SK-N-SH treated with all-trans-retinoic acid at 6 μM for 48 hours (cell line): ENCODE measurements at places on chromosomes 5 and 9.

DNA sequence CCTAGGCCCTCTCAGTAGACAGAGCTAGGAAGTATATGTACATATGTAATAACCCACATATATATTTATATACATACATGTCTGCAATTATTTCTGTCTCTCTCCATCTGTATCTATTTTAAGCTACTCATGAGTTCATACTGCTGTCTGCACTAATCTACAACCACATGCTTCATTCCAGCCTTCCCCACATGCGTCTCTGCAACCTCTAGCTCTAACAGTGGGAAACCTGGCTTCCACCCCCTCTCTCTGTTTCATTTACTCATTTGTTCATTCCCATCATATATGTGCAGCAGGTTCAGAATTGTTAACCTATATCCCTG is 23.3 kb downstream of the DCANP1 start:
- ATAC-seq = no peak

DNA sequence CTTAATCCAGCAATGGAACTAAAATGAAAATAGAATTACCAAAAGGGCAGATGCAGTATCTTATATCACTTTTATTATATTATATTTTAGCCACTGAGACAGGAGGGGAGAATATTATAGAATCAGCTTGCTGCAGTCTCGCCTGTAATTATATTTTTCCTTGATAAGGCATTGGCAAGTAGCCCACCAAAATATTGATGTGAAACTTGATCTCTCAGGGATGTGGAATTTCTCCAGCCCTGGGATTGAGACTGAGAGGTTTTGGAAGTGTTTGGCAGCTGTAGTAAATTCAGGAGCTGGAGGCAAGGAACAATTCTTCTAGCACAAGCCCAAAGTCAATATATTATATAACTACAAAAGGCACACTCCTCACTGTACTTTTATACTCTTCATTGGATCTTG is 142.1 kb upstream of the ADAMTSL1 start:
- ATAC-seq = peak; percentile 63

GRCh38 chr5:175464074-175464941 is 14.1 kb upstream of the SFXN1 start:
- ATAC-seq = peak; percentile 99

DNA sequence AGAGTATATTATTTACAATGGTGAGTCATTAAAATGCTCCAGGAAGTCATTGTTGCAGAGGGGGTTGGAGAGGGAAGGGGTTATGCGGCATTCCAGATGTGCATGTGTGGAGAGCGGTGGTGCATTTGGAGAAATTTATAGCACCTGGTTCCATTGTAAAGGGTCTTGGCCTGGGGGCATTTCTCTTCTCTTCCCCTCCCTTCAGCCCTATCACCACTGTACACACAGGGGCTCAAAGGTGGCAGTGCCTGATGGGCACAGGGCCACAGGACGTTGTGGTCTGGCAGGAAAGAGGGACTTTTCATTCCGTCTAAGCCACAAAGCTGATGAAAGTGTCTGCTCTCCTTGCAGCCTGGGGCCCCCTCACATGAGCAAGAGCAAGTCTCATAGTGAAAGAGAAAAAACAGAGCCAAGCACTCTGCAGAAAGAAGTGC is 442.4 kb upstream of the ZNF462 start:
- peak; percentile 75 for ATAC-seq

DNA sequence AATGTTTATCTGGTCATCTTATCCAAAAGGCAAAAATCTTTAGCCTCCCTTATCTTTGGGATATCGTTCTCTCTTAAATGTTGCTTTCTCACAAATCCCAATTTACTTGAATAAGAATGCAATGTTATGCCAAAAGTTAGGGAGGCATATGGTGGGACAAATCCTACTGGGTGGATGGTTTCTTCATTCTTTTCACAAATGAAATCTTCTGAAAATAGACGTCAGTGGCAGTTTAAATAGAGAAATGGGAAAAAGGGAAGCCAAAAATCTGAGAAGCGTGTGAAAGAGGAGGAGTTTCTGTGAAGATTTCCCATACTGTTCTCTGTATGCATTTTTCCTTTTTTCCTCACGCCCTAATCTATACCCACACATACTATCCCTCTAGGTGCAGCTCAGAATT is 2.5 kb upstream of the PCDHAC1 start:
- no peak for ATAC-seq

DNA sequence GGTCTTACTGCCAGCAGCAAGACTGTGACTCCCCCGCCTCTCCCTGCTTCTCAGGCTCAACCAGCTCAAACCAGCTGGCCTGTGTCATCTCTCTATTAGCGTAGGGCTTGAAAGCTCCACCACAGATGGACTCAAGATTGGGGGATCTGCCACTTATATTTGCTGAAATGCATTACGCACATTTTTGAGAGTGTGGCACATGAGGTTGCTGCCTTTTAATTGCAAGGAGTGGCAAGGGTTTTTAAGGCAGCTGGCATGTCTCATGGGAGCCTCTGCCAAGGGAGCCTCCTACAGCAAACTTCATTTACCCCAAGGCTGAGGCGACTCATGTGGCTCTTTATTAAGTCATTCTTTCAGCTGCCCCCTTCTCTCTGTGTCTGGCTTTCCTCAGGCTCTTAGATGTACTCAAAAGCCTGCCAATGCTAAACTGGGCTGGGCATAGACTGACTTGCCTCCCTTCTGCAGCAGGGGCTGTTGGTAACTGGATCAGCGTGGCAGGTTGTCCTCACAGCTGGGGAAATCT is 219.3 kb downstream of the SMARCA2 start:
- peak; percentile 81 for ATAC-seq

DNA sequence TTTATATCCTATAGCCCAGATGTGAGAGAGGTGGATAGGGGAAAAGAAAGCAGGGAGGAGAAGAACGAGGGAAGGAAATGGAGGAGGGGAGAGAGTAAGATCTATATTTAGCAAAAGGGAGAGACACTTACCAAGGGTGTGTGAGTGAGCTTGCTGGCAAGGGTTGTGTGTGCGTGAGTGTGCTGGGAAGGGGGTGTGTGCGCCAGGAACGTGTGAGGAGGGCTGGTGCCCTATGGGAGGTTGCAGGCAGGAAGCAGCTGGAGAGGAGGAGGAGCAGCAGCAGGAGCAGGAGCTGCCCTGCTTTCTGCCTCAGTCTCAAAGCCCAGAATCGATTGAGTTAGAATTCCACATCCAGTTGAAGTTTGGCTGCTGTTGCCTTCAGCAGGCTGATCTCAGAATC is 148.3 kb upstream of the RUSC2 start:
- no peak for ATAC-seq

- ATAC-seq = no peak
Observed at GRCh38 chr9:86470326-86470725, 116.1 kb upstream of the TUT7 start.

GRCh38 chr5:92459654-92460053 is 1076.5 kb upstream of the ARRDC3 start:
- ATAC-seq = no peak; the same call in 2 of the 3 replicates

DNA sequence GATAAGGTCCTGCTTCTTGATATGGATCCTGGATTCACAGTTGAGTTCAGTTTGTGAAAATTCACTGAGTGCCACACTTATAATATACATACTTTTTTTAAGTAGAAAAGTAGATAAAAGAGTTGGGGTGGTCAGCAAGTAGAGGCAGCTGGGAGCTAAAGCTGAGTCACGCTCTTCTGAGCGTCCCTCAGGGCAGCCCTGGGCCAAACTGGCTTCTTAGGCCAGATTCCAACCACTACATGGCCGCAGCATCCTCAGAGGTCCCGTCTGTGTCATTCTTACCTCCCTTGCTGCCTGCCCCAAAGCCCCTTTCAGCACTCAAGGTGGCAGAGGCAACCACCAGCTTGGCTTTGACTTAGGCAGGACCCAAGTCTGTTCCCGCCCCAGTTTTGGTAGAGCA is 123.3 kb upstream of the TBC1D2 start:
- ATAC-seq = no peak

DNA sequence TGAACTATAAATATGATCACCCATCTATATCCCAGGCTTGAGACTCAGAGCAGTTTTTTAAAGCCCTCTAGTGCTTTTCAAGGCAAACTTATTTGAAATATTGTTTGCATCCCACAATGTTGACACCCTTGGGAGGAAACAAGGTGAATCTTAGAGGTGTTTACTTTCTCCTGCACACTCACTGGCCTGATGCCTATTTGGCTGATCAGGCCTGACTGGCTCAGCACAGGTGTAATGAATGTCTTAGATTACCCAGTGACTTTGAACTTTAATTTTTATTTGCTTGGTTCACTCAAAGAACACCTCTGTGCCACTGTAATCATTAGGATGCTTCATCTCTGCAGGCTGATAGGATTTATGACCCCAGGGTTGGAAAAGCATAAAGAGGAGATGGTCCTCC is 158.3 kb downstream of the KCTD16 start:
- ATAC-seq = no peak

DNA sequence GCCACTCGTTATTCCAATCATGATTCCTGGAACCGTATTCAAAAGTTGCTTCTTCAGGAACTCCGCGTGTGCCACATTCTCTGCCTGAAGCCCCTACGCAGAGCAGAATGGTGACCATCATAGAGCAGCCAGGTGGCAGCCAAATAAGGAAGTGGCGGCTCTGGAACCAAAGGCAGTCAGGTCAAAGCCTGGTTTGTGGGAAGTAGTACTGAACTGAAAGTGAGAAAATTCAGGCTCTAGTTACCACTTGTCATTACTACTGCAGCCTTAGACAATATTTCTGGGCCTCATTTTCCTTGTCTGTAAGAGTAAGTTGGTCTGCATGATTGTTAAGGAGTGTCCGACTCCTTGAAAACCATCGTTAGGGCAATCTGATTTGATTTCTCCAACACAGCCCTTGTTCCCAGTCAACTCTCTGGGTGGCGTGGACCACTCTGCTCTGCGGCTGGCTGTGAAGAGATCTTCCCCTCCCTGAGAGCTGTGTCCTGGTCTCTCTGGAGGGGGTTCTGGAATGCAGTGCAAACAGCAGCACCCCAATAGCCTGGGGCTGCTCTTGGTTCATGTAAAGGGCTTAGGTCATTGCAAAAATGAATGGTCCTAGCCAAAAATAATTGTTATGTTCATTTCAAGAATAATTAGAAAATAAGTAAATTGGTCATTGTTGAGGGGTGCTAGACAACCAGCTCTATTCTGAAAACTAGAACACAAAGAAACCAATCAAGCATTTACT is 102.4 kb downstream of the MED27 start:
- no peak for ATAC-seq
